Trophoblast cell (in vitro differentiated cells and primary cell): ENCODE measurements at places on chromosomes 1 and 21.
A peak's percentile ranks its signal among the peaks of the same experiment; 100 is the strongest.

DNA sequence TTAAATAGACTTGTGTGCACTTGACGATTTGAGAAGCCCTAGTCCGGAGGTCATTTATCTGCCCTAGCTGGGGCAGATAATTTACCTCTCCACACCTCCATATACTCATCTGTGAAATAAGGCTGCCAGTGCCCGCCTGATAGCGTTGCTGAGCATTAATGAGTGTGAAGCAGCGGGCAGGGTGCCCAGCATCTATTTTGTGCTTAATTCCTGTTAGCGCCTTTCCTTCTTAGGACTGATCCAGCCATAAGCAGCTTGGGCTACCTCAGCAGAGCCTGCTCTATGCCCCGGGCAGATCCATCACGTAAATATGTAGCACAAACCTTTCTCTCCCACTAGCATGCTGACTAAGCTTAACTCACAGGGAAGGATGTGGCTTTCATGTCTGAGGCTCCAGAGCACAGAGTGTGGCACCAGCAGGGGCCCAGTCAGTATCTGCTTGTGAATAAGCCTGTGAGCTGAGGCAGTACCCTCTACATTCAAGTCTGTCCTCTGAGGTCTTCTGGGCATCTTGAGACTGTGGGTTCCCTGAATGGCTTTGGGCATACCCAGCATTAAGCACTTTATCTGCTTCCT is 21.5 kb upstream of the RNF187 start:
- no peak for DNase-seq

DNA sequence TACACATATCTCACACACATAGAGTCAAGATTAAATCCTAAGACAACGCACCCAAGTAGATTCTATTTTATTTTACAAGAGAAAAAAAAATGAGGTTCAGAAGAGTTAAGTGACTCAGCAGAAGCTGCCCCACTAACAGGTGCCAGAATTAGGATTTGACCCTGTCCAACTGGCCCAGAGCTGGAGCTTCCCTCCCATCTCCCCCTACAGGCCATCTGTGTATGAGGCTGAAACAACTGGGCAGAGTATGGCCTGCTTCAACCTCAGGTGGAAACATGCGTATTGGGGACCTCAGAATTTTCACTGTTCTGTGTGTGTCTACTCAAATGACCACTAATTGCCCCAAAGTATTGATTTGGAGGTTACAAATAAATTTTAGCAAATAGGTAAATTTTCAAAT is 29.9 kb downstream of the PSMG1 start:
- DNase-seq, result peak; percentile 42

DNA sequence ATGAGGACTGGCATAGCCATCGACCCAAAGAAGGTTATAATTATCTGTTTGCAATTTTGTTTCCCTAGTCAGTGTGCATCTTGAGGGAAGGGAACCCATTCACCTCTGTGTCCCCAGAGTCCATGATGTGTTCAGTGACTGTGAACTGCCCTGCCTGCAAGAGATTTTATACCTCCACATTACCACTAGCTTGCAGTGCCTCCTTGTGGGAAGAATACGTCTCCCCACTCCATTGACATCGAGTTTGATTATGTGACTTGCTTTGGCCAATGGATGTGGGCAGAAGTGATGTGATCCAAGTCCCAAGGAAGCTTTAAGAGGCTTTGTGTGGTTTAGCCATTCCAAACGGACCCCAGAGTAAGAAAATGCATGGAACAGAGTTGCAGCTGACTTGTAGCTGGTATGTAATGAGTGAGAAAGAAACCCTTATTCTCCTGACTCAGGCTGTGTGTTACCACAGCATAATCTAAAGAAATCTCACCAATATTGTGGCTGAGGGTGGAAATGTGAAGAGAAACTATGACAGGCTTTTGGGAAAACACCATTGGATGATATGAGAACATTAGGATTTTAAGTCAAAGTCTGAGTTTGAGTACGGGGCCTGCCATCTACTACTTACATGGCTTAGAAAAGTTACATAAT is 47.8 kb upstream of the NRDC start:
- DNase-seq, result no peak

- peak; percentile 55 for DNase-seq
Measured at GRCh38 chr1:23618586-23619083, 59.3 kb upstream of the ID3 start.

GRCh38 chr1:159218649-159219636 is 14.3 kb downstream of the ACKR1 start:
- DNase-seq, result no peak

DNA sequence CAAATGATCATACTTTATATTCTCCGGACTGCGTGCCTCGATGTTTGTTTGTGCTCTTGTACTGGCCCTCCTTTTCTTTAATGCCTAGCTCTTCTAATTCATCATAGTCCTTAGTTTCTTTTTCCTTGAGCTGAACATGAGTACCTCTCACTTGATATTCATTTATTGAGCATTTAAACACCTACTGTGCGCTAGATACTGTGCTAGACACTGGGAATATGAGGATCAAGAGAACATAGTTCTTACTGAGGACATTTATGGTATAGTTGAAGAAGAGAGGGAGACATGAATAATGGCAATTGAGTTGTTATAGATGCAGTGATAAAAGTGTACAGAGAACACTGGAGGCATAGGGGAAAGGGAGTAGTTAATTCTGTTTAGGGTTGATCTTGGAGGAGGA is 22.0 kb downstream of the SUCO start:
- no peak for DNase-seq

DNA sequence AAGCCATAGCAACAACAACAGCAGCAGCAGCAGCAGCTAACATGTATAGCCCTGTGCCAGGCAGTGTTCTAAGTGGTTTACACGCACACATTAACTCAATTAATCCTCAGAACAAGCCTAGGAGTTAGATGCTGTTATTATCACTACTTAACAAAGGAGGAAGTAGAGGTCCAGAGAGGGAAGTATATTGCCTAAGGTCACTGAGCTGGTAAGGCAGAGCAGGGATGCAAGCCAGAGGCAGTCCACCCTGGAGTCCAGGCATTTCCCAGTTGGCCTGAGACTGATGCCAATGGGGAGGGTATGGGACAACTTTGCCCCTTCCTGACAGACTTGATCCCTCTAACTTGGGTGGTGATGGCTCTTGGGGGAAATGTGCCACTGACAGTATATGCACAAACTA is 6.8 kb downstream of the CDC14A start:
- DNase-seq, result no peak

- DNase-seq, result no peak
Measured at GRCh38 chr1:16906873-16907272, 11.1 kb downstream of the RNU1-2 start.

DNA sequence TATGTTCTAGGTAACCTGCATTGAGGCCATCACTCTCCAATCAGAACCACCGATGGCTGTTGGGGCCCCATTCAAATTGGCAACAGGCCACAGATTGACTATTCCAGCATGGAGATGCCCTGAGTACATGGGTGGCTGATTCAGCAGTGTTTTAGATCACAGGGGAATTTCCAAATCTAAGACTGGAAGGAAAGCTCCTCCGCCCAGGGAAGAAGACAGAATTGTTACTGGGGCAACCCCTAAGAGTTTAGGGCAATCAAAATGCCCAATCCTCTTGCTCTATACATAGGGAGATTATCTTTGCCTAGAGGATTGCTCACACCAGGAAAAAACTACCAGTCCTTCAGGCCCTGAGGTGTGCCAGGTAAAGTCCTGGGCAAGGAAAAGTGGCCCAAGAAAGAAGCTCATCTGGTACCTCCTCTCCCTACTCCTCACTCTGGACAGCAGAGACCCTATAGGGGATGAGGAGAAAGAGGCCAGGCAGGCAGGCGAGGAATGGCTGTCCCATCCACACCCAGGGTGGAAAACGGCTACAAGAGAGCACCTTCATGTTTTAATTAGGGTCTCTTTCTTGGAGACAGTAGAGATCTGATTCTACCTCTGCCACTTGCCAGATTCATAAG is 5.8 kb downstream of the S100A8 start:
- DNase-seq, result no peak

DNA sequence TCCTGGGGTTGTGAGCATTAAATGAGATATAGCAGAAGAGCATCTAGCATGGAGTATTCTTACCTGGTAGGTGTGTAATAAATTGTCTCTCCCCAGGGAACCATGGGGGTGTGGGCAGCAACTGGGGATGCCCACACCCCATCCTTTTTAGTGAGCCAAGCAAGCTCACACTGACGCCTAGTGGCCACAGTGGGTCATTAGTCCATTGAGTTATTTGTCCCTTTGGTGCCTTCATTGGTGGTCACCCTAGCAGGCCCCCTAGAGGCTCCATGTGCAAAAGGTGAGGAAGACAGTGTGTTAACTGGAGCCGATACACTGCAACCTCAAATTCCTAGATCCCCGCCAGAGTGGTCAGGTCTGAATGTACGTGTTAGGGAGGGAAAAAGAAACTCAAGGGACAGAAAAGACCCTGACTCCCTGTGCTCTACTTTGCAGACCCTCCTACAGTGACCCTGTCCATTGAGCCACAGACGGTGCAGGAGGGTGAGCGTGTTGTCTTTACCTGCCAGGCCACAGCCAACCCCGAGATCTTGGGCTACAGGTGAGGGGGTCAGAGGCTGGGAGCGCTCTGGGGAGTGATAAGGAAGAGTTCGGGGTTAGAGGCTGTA is 93.3 kb upstream of the CD1D start:
- peak; percentile 55 for DNase-seq

DNA sequence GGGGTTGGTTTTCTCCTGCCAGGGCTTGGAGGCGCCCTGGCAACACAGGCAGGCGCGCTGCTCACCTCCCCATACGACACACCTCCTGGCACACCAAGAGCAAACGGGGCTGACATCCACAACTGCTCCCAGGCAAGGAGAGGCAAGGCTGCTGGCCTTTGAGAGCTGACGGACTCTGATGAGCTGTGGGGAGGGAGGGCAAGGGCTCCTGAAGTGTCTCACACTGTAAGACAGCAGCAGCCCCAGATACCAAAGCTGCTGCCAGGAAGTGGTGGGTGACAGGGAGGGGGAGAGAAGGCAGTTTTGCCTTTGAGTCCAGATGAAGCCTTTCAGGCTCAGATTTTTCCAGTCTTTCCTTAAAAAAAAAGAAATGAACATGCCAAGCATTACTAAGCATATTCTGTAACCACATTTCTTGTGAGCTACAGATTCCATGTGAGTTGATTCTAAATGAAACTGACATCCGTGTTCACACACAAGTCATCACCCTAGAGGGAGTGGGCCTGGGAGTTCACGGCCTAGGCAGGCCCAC is 24.3 kb downstream of the PGBD5 start:
- DNase-seq, result no peak

GRCh38 chr1:160130486-160130885 is 14.9 kb downstream of the ATP1A2 start:
- peak; percentile 74 for DNase-seq

DNA sequence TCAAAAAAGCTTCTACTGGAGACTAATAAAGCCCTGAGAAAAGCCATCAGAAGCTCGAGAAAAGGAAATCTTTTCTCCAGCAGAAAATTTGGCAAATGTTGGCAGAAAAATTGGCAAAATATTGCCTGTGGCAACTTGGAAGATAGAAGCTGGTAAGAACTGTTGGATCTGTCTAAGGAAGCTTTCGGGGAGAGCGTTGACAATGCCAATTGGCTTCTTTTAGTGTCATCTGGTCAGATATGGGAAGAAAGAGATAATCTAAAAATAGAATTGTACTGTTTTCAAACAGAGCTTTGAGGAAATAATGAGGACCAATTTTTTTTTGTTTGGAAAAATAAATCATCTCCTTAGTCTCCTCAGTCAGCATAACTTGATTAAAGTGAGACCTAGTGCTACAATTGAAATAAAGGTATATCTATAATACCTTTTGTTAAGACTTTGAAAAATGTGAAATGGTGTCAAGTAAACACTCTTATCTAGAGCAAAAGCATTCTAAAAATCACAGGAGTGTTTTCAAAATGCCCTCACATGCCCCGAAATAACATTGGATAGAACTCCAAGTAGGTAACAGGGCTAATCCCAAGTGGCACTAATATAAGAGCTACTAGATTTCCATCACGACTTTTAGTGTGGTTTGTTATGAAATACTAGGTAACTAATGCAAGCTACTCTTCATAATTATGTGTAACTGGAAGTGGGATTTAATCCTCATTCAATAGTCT is 882.2 kb upstream of the B3GALT2 start:
- DNase-seq, result no peak

DNA sequence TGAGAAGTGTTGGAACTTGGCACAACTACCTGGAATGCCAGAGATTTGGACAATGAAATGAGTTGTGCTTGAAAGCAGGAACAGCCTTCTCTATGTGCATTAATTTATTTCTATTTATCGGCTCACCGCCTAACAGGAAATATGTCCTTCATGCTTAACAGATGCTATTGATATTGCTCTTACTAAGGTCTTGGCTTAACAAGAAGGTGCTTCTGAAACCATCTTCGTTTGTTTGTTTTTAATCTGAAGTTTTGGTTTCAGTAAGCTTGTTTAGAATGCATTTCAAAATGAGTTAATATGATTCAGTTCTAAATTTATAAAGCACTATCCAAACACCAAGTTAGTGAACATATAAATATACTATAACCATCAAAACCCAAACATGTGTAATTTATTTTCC is 898.3 kb upstream of the B3GALT2 start:
- no peak for DNase-seq

- peak; percentile 17 for DNase-seq
Measured at GRCh38 chr1:189424746-189425331, 1052.8 kb downstream of the BRINP3 start.

DNA sequence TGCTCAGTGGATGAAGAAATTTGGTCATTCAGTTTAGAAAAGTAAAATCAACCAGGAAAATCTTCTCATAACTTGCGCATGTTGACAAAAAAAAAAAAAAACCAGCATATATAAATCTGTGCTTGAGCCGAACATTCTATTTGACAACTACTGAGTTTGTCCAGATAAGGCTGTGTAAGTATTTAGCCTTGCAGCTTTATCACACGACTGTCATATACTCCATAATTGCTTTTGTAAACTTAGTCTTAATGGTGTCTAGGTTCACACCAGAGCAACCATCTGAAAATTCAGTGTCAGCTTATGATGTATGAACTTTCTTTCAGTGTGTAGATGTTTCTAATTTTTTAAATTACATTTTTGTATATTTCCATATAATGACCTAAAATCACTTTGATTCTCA is 1173.8 kb upstream of the TMPRSS15 start:
- DNase-seq, result no peak

DNA sequence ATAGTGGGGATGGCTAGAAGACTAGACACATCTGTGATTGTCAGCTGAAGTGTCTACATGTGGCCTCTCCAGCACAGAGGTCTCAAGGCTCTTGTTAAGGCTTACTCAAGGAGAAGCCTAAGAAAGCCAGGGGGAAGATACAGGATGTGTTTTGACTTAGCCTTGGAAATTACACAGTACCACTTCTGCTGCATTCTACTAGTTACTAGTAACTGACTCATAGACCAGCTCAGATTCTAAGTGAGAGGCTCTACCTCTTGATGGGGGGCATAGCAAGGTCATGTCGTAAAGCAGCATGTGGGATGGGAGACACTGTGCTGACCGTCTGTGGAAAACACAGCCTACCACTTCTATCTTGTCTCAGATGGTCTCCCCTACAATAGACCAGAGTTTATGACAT is 99.5 kb downstream of the UBE2U start:
- DNase-seq, result no peak

GRCh38 chr1:118147522-118147921 is 37.5 kb downstream of the SPAG17 start:
- DNase-seq, result peak; percentile 61

GRCh38 chr1:14822996-14823395 is 224.5 kb downstream of the KAZN start:
- DNase-seq, result no peak
